Pancreas (tissue), 10 donors: ENCODE measurements at places on chromosomes 4 and X. TPM values are rescaled to one million over a fixed set of nuclear protein-coding genes. Genes with fewer than 3 reads are reported as not detected.

The IBSP gene
- not detected for total RNA-seq

The EGF gene
- 25.1 TPM for total RNA-seq

The KLHL4 gene
- 0.19 TPM for total RNA-seq

The PRRG3 gene
- total RNA-seq = not detected

The DGKK gene
- total RNA-seq = not detected

DNA sequence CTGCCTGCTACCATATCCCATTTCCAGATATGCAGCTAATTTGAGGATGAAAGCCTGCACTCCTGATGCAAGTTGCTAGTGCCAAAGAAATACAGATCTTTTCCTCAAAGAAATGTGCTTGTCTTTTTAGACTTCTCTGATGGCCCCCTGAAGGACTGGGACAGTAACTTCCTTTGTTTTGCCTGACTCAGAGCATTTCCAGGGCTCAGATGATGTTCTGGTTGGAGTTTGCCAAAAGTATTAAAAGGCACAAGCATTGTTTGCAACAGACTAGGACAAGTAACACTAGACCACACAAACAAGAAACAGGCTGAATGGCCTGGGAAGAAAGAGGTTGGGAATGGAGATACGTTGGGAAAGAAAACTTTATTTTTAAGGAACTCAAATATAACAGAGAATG lies 175.2 kb downstream of the IL13RA2 start:
- no peaks in the 10 kb centered on the region for H3K4me1 ChIP-seq
- no peaks in the 10 kb centered on the region for H3K27me3 ChIP-seq
- no peak overlapping the region for H3K27ac ChIP-seq
- no peak overlapping the region for H3K4me3 ChIP-seq

- no peaks in the 10 kb centered on the region for H3K4me1 ChIP-seq
- no peaks in the 10 kb centered on the region for H3K36me3 ChIP-seq
- no peak overlapping the region for H3K4me3 ChIP-seq
- H3K27ac ChIP-seq = no peak overlapping the region
Measured at GRCh38 chr4:111027526-111027925, 404.6 kb upstream of the PITX2 start.

GRCh38 chrX:12441381-12442128 lies 303.3 kb downstream of the FRMPD4 start:
- no peaks in the 10 kb centered on the region for H3K4me1 ChIP-seq
- no peaks in the 10 kb centered on the region for H3K36me3 ChIP-seq
- H3K4me3 ChIP-seq = no peak overlapping the region
- H3K27me3 ChIP-seq = peaks cover 22% of the 10 kb centered on the region
- no peak for DNase-seq
- H3K27ac ChIP-seq = no peak overlapping the region

DNA sequence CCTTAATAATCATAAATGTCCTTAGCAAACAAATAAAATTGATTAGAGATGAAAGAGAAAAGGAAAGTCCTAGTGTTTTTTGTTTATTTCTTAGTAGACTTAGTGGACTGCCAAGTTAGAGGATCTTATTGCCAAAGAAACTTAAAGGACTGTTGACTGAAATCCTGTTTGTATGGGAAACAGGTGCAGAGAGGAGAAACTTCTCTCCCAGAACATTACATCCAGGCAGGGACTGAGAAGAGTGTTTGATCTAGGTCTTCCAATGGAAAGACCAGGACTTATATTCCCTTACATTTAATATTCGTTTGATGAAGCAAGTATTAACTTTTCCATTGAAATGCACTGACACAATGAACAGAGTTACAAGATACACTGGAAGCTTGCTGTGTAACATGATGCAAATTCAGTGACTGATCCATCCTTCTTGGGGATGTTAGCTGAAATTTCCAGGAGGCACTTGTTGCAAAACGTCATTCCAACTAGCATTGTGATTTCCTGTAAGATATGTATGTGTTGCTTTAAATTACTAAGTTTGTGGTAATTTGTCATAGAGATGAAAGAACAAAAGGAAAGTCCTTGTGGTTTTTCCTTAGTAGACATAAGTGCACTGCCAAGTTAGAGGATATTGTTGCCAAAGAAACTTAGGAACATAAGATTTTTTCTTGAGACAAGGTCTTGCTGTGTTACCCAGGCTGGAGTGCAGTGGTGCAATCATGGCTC lies 505.6 kb downstream of the STIM2 start:
- H3K27ac ChIP-seq = no peak overlapping the region
- no peaks in the 10 kb centered on the region for H3K4me1 ChIP-seq
- H3K27me3 ChIP-seq = no peaks in the 10 kb centered on the region
- no peaks in the 10 kb centered on the region for H3K36me3 ChIP-seq
- no peak for DNase-seq

DNA sequence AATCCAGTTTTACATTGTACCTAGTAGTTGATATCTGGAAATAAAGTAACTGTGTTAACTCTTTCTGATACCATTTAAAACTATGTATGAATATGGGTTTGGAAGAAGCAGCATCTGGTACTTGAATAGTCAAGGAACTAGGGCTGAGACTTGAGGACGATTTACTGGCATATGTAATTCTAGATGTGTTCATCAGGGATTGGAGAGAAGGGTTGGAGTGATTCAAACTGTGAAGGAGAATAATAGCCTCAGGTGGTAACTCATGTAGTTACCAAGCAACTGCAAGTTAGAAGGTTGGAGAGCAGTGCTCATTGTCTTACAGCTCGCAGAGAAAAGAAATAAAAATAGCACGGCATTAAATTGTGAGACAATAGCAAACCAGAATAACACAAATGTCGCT lies 29.5 kb upstream of the TXLNG start:
- H3K27me3 ChIP-seq = no peaks in the 10 kb centered on the region
- H3K27ac ChIP-seq = no peak overlapping the region
- H3K4me3 ChIP-seq = no peak overlapping the region
- DNase-seq = no peak
- H3K4me1 ChIP-seq = no peaks in the 10 kb centered on the region

GRCh38 chr4:119715490-119716445 lies 87.2 kb upstream of the PDE5A start:
- H3K4me1 ChIP-seq = no peaks in the 10 kb centered on the region
- no peaks in the 10 kb centered on the region for H3K36me3 ChIP-seq
- no peaks in the 10 kb centered on the region for H3K27me3 ChIP-seq
- H3K27ac ChIP-seq = no peak overlapping the region

DNA sequence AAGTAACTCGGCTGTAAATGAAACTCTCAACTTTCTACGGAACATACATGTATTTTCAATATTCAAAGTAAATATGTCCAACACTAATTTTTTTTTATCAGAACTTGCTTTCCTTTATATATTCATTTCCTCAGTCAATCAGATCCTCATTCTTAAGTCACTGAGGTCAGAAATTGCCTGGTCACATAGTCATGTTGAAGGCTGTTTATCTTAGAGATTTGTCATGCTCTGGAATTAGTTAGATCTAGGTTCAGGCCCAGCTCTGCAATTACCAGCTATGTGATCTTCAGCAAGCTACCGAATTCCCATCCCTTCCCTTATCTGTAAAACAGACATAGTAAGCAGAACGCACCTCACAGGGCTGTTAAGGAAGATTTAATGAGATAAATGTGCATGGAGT lies 228.8 kb downstream of the SPCS3 start:
- no peak overlapping the region for H3K27ac ChIP-seq
- no peaks in the 10 kb centered on the region for H3K4me1 ChIP-seq
- H3K4me3 ChIP-seq = no peak overlapping the region

DNA sequence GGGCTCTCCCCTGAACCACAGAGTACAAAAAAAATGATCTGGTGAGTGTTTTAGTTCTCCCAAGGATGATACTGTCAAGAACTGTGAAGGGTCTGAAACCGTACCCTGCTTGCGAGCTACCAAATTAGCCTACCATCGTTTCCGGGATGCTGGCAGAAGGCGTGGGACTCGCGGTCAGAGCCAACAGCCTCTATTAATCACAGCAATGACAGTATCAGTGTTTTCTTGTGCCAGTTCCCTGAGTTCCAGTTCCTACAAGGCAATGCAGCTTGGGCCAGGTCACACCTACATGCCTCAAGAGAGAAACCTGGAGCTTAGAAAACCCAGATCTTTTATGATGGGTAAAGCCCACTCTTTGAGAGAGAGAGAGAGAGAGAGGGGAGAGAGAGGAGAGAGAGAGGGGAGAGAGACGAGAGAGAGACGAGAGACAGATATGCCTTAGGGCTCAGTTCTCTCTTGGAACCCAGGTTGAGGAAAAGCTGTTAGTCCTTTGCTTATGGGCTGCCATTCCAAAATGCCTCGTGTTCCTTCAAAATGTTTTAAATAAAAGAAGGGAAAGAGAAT lies 327.8 kb downstream of the ARHGAP10 start:
- H3K27me3 ChIP-seq = no peaks in the 10 kb centered on the region
- H3K4me3 ChIP-seq = no peak overlapping the region
- H3K36me3 ChIP-seq = no peaks in the 10 kb centered on the region
- peak overlapping the region; percentile 64 for H3K27ac ChIP-seq
- H3K4me1 ChIP-seq = peaks cover 7% of the 10 kb centered on the region

DNA sequence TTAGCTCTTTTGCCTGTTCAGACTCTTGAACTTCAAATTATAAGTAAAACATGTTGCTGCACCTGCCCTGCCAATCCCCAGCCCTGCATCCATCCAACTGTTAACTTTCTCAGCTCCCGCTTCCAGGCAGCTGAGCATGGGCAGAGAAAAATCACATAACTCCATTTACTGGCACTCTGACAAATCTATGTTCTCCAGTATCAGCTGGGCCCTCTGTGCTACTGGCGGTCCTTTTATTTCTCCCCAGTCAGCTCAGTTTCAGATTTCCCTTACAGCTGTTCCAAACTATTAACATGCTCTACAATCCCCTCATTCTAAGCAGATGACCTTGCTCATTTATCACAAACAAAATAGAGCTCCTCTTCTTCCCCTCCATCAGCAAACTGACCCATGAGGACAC lies 240.4 kb upstream of the TET2 start:
- no peaks in the 10 kb centered on the region for H3K27me3 ChIP-seq
- H3K4me1 ChIP-seq = no peaks in the 10 kb centered on the region
- H3K4me3 ChIP-seq = no peak overlapping the region
- H3K27ac ChIP-seq = no peak overlapping the region
- no peak for DNase-seq

GRCh38 chrX:123626962-123627361 lies 105.9 kb downstream of the THOC2 start:
- no peaks in the 10 kb centered on the region for H3K36me3 ChIP-seq
- H3K4me3 ChIP-seq = no peak overlapping the region

GRCh38 chr4:55784747-55785146 lies 34.8 kb upstream of the EXOC1L start:
- no peak for DNase-seq
- no peaks in the 10 kb centered on the region for H3K36me3 ChIP-seq
- H3K27ac ChIP-seq = no peak overlapping the region
- no peak overlapping the region for H3K4me3 ChIP-seq
- H3K4me1 ChIP-seq = no peaks in the 10 kb centered on the region

GRCh38 chr4:147717878-147718277 lies 14.0 kb upstream of the ARHGAP10 start:
- DNase-seq = no peak
- no peak overlapping the region for H3K4me3 ChIP-seq
- no peaks in the 10 kb centered on the region for H3K27me3 ChIP-seq
- no peak overlapping the region for H3K27ac ChIP-seq
- no peaks in the 10 kb centered on the region for H3K4me1 ChIP-seq

DNA sequence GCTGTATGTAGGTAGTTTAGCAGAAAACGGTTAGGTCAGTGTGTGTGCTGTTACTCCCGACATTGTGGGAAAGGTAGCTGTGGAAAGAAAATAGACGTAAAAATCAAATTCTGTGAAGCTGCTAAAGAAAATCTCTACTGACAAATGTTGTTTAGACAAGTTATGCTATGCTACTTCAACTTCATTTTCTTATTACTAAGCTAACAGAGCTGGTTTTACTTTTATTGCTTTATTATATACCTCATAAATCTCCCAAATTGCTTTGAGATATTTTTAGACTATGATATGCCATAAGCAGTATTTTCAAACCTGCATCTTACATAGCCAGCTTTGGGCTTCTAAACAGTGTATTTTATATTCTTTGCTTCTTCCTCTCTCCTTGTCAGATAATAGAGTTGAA lies 108.2 kb upstream of the PACRGL start:
- H3K36me3 ChIP-seq = no peaks in the 10 kb centered on the region
- H3K27me3 ChIP-seq = no peaks in the 10 kb centered on the region
- DNase-seq = no peak
- no peak overlapping the region for H3K4me3 ChIP-seq

DNA sequence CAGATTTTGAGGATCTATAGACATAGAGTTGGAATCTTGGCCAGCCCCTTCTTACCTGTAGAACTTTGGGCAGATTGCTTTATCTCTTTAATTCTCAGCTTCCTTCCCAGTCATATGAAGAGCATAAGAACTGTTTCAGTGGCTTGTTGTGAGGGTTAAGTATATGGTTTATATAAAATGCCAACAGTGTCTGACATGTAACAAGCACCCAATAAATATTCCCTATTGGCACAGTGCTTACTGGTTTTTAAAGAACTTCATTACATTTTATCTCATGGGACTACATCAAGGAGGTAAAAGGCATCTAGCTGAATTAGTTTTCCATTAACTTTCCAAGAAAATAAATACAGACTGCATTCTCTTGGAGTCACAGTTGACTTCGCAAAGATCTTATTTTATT lies 106.7 kb upstream of the LIMCH1 start:
- H3K27ac ChIP-seq = no peak overlapping the region
- H3K4me3 ChIP-seq = no peak overlapping the region
- no peaks in the 10 kb centered on the region for H3K36me3 ChIP-seq
- no peaks in the 10 kb centered on the region for H3K27me3 ChIP-seq
- no peak for DNase-seq

DNA sequence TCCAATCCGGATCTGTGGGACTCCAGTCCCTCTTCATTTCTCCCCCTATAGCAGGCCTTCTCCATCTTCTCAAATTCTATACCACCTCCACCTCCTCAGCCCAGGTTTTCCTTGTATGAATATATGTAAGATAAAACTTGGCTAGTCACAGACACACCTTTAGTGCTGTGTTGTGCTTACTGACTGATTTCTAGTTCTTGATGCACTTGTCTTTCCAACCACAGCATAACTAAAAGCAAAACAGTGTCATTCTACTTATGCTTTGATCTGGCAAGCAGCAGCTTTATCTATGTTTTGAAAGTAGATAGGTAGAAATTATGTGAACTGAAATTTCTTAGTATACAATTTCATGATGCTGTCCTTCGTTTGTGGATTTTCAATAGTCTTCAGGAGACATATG lies 47.5 kb downstream of the CCNI start:
- no peaks in the 10 kb centered on the region for H3K36me3 ChIP-seq
- no peak overlapping the region for H3K4me3 ChIP-seq
- no peak for DNase-seq
- no peaks in the 10 kb centered on the region for H3K27me3 ChIP-seq
- no peak overlapping the region for H3K27ac ChIP-seq

- no peaks in the 10 kb centered on the region for H3K27me3 ChIP-seq
- no peak for DNase-seq
- no peaks in the 10 kb centered on the region for H3K4me1 ChIP-seq
Measured at GRCh38 chrX:9805956-9806355, 19.7 kb downstream of the SHROOM2 start.
